OCI-M1 (cell line): ENCODE measurements at places on chromosomes 1 and 21.

DNA sequence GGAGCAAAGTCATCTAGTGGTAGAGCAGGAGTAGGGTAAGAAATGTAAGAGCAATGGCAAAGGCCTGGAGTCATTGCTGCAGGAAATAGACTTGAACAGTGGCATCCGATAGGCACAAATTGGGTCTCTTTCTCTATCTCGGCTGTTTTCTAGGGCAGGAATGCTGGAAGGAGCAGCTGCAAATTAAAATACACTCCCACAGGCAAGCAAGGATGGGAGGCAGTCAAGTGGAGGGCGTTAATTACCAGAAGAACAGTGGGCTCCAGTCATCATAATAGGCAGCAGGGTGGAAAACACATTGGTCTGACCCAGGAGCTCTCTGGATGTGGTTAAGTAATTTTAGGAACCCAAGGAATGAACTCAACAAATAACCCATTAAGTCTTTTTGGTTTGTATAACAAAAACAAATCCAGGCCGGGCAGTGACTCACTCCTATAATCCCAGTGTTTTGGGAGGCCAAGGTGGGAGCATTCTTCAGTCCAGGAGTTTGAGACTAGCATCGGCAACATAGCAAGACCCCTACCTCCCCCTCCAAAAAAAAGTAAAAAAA lies 7.8 kb upstream of the TDRD5 start:
- no peak for DNase-seq

- no peak for DNase-seq
Observed at GRCh38 chr1:98783821-98784220, 122.3 kb downstream of the SNX7 start.

DNA sequence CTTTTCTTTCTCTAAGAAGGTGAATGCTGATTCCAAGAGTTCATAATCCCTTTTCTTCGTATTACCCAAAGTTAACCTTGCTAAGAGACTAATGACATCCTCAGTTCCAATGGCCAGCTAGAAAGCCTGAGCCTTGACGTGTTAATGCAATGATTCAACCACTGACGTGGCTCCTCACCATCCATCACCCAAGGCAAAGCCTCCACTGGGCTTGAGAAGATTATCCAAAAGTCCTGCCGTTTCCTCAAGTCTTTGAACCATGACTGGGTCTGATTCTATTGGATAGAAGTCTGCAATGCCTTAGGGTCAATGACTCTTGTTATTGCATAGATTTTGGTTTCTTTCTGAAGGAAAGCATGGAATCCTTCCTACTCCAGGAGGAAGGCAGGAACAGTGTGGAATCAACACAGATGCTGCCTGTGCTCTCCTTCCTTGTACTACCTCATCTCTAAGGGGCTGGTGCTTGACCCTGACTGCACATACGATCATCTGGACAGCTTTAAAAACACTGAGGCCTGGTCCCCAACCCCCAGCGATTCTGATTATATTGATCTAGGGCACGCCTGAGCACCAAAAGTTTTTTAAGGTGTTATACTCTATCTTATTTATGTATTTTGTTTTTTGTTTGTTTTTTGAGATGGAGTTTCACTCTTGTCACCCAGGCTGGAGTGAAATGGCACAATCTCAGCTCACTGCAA lies 69.3 kb upstream of the ANGPTL1 start:
- no peak for DNase-seq

- DNase-seq, result no peak
Observed at GRCh38 chr1:58773406-58773840, 10.4 kb downstream of the JUN start.

- DNase-seq, result no peak
Observed at GRCh38 chr21:16605597-16605996, 875.8 kb downstream of the USP25 start.

- peak; percentile 15 for DNase-seq
Observed at GRCh38 chr1:115545791-115546733, 95.7 kb upstream of the VANGL1 start.

- no peak for DNase-seq
Observed at GRCh38 chr1:196464480-196464941, 143.7 kb downstream of the KCNT2 start.

- DNase-seq, result peak; percentile 41
Observed at GRCh38 chr1:205449750-205450443, 5.9 kb downstream of the BLACAT1 start.

DNA sequence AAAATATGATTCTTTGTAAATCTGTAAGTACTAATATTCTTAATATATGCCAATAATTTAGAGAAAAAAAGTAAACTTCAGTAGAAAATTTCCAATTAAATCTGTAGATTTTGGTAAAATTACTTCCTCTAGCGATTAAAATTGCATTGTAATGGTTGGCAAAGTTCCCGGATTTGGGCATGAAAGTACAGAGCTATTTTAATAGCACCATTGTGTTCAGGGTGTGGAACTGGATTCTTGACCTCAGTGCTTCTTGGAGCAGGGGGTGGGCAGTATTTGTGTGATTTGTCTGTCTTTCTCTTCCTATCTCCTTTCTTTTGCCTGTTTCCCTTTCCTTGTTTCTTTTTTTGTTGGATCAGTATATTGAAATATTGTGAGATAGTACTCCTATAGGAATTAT lies 72.1 kb downstream of the DNM3 start:
- peak; percentile 79 for DNase-seq

GRCh38 chr1:7769673-7770412 lies 1.3 kb upstream of the VAMP3 start:
- DNase-seq, result no peak

GRCh38 chr1:72557446-72558049 lies 275.2 kb upstream of the NEGR1 start:
- peak; percentile 59 for DNase-seq

GRCh38 chr1:7207875-7208646 lies 422.8 kb downstream of the CAMTA1 start:
- peak; percentile 67 for DNase-seq

DNA sequence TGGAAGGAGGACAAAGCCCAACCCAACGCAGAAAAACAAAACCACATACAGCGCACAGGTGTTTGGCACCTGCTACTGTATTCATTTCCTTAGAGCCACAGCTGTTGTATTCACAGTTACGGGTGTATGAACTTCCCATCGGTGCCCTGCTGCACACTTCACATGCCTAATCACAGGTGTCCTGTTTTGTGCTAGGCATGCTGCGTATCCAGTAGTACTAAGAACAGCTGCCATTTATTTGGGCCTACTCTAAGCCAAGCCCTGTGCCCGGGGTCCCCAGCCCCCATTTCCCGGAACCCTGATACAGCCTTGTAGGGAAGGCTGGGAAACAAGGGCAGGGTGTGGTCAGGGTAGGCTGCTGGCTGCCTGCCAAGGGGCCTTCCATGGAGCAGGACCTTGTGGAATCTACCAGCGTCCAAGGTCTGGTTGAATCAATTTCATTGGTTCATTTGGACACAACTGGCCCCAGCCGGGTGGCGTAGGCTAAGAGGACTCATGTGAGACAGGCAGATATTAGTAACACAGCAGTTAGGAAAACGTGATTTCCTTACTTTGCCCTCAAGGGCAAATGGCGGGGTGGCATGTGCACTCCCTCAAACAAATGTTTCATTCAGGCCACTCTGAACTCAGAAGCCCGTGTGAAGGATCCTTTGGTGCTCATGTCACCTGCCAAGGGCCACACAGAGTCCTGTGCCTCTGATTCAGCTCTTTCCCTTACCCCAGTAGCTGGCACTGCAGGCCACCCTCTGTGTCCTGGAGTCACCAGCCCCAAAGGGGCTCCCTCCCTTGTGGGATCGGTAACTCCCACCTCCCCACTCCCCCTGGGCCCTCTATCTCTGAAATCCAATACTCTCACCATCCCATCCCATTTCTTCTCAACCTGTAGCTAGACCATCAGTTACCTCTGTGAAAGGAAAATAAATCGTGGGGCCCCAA lies 986 bp upstream of the RNF186 start:
- DNase-seq, result no peak

GRCh38 chr1:43565600-43566360 lies 35.1 kb downstream of the PTPRF start:
- peak; percentile 28 for DNase-seq

- DNase-seq, result no peak
Observed at GRCh38 chr1:47656719-47657685, 219.2 kb downstream of the FOXD2 start.

DNA sequence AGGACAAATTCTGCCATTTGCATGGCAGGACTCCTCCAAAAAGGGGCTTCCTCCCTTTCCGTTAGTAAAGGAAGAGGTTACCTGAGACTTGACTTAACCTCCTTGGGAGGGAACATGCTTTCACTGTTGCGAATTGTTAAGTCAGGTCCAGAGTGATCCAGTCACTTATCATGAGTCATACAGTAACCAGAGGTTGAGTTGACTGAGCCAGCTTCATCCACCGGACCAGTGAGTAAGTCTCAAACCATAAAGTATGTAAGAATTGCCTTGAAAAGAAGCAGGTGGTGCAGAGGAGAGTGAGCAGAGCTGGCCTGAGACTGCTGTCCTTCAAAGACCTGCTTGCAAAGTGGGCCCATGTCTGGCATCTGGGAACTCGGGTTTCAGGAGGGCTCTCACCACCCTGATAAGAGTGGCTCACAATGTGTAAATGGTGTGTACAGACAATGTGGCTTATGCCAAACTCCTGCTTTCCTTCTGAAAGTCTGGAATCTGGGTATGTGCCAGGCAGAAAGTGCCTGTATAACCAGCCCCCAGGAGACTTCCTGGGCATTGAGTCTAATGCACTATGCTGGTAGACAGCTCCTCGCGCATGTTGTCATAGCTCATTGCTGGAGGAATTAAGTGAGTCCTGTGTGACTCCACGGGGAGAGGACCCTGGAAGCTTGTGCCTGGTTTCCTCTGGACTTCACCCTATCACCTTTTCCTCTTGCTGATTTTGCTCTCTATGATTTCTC lies 84.3 kb upstream of the KLHDC7A start:
- peak; percentile 2 for DNase-seq

DNA sequence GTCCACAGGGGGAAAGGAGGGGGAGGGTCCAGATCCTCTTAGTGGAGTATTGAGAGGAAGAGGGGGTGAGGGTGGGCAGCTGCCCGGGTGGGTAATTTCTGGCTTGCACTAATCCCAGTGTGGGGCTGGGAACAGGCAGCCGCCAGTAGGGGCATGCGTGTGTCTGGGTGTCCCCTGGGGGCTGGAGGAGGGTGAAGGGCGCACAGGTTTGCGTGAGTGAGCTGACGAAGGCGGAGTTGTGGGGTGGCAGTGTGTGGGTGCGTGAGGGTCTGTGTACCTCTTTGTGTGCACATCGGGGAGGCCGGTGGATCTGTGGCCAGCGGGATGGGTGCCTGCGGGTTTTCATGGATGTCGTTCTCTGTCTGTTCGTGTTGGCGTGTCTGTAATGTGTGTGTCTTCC lies 97.3 kb downstream of the PAX7 start:
- no peak for DNase-seq

DNA sequence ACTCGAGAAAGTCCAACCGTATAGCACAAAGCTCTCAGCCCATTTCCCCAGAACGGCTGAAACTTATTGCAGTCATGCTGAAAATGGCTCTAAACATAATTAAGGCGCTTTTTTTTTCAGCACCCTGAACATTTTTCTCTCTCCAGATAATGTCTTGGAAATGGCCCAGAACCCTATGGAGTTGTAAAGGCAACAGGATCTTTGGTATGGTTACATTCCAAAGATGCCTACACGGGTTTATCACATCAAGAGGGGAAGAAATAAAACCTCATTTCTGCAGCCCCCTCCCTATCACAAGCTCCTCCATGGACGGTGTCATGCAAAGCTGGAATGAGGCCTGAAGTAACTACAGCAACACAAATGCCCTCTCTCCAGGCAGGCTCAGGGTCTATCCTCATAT lies 126.4 kb upstream of the GALNT2 start:
- no peak for DNase-seq

DNA sequence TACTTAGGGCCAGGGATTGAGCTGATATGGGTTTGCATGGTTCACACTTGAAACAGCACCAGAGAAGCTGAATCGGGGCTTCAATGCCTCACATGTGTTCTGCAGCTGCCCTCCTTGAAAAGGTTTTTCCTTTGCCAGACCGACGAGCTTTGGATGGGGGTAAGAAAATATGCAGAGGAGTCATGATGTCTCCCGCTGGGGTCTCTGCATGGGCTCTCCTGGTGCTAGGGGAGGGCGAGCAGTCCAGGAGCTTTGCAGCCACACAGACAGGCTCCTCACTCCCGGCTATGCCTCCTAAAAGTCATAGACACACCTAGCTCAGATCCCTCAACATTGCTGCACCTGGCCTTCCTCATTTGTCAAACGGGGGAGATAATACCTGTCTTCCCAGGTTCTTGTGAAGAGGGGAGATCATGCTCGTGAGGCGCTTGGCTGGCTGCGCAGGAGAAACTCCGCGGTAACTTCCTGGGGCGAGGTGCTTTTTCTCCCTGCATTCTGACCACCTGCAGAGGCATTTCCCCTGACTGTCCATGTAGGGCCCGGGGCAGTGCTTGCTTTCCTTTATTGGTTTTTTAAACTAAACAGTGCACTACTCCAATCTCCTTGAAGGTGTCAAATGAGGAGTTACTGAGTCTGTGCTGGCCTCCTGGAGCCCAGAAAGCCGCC lies 112.4 kb downstream of the PLXNA2 start:
- no peak for DNase-seq
